ENCODE measurements at places on chromosomes 4 and X.

DNA sequence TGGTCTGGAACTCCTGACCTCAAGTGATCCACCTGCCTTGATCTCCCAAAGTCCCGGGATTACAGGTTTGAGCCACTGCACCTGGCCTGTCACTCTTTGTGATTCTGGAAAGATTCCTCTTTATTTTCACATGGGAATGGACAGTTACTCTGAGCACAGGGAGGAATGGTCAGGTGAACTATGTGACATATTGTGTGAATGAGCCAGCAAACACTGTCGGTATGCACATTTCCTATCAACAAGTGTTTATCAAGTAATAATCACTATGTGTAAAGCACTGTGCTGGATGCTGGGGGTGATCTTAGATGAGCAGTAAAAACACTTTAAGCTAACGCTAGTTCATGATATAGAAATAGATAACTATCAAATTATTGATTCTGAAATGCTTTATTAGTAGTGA lies 97.5 kb downstream of the LIMCH1 start:
- no peak for DNase-seq

DNA sequence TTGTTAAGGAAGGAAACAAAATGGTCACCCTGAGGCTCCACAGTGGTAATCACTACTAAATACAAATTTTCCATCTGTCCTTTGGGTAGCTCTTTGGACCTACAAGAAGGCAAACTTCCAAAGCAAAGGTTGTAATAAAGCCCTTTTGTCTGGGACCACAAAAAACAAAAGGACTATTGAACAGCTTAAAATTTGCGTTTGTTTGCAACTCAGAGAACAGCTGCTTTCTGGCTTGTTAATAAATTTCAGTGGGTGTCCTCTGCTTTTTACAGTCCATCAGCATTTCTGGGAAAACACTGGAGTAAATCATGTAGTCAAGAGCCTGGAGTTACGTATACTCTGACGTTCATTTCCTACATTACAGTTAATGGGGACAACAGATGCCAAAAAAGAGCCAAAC lies 439.7 kb upstream of the DIAPH2 start:
- no peak for DNase-seq

DNA sequence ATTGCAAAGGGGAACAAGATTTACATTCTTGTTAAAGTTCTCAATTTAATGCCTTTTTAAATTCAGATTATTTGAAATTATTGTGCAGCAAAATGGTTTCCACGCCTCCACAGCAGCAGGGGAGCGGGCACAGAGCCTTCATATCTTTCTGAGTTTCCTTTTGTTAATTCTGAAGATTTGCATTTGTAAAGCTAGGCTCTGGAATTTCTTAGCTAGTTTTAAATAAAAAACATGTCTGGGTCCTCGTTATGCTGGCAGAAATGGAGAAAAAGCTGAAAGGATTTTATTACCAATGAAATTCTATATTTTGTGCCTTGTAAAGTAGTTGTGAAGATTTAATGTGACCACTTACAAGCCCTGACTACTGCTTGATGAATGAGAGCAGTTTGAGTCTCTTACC lies 40.8 kb upstream of the MAGED1 start:
- no peak for DNase-seq

DNA sequence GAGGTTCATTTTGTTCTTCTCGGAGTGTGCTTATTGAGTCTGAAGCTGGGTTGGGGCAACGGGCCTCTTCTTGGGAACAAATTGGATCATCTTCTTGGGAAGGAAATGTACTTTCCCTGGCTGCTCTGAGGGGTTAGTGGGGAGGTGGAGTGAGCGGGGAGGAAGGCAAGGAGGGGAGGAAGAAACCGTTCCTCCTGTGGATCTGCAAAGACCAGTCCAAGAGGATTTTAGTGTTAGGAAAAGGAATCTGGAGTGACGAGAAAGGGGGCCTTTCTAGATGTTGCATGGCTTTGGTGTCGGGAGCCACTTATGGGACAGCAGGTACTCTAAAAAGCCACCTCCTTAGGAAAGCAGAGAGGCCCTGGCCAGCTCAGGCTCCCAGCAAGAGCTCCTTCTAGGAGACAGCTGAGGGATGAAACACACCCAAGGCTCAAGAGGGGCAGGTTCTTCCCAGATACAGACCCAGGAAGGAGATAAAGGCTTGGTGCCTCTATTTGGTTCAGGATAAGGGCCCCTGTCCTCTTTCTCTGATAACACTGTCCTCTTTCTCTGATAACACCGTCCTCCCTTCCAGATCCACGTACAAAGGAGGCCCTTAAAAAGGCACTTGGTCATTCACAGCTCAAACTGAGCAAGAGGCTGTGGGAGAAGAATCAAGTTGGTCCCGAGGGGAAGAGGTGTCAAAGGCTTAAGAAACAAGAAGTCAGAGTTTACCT lies 451 bp downstream of the SOD3 start:
- DNase-seq, result no peak
